Muscle of leg (tissue), 16 donors: ENCODE measurements at places on chromosomes 2 and 18. TPM values are rescaled to one million over a fixed set of nuclear protein-coding genes. Genes with fewer than 3 reads are reported as not detected.

- peak; percentile 94 for DNase-seq
Measured at GRCh38 chr18:3447068-3447894, 2.7 kb upstream of the TGIF1 start.

DNA sequence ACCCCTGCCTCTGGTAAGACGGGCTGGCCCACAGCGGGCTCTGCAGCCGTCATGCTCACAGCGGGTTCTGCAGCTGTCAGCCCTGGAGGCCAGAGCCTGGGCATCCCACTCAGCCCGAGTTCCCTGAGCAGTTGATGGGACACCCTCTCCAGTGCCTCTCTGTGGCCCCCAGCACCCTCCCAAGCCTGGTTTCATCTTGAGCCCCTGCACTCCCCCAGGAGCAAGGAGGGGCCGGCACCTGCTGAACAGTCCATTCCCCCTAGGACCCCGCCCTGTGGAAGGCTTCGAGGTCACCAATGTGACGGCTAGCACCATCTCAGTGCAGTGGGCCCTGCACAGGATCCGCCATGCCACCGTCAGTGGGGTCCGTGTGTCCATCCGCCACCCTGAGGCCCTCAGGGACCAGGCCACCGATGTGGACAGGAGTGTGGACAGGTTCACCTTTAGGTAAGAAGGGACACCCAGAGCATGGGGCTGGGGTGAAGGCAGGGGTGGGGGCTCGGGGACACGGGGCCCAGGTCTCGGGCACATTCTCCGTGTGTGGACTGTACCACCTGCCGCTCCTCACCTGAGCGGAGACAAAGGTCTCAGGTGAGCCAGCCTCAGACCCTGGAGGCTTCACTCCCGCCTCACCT is 34.5 kb downstream of the MTERF4 start:
- DNase-seq = no peak

GRCh38 chr18:36250827-36251226 is 46.7 kb upstream of the FHOD3 start:
- no peak for DNase-seq

GRCh38 chr2:21972586-21972985 is 848.8 kb downstream of the TDRD15 start:
- DNase-seq = no peak

DNA sequence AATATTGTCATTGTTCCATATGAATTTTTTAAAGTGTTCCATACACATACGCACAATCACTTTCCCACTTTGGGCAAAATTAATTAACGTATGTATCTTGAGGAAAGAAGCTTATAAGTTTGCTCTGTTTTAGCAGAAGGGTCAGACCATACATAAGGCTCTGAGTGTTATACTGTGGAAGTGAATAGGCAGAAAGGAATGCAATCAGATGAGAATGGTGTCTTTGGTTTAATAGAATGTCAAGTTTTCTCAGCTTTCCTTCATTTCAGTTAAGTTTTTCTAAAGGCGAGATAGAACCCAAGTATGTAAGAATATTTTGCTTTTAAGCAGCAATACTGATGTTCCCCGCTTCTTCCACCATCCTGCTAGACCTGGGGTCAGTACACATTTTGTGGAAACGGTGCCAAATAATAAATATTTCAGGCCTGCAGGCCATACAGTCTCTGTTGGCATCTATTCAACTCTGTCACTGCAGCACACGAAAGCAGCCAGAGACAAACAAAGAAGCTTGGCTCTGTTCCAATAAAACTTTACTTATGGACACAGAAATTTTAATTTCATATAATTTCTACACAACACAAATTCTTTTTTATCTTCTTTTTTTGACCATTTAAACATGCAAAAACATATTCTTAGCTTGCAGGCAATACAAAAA is 100.6 kb downstream of the UPP2 start:
- DNase-seq = peak; percentile 66

- no peak for DNase-seq
Measured at GRCh38 chr2:182132605-182133004, 147.0 kb downstream of the PPP1R1C start.

DNA sequence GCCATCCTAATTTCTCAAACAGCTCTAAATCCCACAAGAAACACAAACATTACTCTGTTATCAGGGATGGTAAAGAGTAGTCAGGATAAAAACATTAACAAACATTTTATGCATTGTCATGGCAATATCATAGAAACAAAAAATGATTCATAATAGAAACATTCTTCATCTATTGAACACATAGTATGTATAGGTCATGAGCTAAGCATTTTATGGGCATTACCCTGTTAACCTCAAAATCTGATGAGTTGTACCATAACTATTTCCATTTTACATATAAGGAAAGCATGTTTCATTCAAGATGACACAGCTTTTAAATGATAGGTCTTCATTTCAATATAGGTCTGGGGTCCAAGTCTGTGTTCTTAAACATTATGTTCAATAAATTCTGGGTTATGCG is 344.9 kb downstream of the RND3 start:
- DNase-seq = no peak

DNA sequence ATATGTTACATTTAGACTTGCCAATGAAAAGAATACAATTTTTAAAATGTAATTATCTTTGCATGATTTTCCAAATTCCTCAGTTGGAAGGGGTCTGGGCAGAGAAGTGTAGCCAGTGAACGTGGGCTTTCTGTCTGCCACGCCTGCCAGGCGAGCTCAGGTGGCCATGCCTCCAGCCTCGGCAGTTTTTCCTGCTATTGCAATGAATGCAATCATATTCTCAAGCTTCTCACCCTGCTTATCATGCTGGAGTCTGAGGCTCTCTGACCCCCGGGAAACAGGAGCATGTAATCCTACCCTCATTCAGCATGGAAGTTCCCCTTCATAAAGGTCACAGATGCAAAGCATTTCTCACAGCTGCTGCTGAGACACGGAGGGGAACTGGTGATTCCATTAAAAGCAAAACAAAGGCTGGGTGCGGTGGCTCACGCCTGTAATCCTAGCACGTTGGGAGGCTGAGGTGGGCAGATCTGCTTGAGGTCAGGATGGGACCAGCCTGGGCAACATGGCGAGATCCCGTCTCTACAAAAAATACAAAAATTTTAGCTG is 154.8 kb downstream of the MBP start:
- peak; percentile 55 for DNase-seq

DNA sequence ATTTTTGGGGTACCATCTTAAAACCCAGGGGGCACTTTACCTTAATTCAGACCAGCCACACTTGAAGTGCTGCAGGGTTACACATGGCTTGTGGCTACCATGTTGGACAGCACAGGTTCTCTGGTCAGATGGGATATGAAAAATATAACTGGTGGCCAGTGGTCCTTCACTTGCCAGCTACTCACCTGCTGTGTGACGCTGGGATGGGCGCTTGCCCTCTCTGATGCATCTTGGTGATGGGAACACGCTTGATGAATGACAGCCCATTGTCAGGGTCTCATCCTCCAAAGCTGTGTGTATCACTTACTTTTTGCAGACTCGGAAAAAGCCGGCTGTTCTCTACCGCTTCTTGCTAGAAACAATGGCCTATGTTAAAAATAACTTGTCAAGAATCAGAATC is 22.5 kb downstream of the HJURP start:
- no peak for DNase-seq

- no peak for DNase-seq
Measured at GRCh38 chr18:12652861-12653401, 5.0 kb downstream of the SPIRE1 start.

DNA sequence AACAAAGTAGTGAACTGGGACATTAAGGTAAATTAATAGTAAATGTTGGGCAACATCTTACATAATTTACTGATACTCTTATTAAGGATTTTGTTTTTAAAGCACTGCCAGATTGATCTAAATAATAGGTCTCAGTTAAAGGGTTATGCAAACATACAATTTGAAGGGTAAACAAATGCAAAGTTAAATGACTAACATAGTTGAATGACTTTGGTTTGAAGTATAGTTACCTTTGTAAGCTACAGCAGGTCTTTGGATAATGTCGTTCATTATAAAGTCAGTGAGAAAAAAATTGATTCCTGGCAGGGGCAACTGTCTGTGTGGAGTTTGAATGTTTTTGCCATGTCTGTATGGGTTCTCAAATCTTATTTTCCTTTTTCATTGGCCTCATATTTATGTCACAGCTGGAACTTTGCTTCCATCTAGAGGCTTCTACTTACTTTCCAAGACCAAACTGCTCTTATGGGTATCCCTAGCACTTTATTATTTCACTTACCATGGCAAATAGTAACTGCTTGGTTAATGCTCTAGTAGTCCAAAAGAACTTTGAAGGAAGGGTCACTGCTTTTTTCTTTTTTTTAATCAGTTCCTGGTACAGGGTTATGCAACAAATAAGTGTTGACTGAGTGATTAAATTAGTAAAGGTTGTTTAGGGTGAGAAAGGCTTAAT is 107.8 kb downstream of the NBEAL1 start:
- DNase-seq = peak; percentile 60

DNA sequence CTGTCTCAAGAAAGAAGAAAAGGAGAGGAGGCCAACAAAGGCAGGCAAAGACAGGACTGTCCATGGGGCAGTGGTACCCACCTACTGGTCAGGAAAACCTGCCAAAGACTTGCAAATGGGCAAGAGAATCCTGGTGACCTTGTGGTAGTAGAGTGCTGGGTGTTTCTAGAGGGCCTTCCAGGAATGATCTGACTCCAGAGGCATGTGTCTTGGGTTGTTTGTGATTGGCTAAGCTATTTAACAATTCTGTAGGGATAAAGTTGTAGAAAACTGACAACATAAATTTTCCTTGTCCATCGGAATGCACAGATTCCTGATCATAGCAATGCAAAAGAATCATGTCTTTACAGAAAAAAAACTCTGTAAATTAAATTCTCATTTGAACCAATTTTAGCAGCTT is 68.5 kb upstream of the ZNF532 start:
- peak; percentile 26 for DNase-seq

DNA sequence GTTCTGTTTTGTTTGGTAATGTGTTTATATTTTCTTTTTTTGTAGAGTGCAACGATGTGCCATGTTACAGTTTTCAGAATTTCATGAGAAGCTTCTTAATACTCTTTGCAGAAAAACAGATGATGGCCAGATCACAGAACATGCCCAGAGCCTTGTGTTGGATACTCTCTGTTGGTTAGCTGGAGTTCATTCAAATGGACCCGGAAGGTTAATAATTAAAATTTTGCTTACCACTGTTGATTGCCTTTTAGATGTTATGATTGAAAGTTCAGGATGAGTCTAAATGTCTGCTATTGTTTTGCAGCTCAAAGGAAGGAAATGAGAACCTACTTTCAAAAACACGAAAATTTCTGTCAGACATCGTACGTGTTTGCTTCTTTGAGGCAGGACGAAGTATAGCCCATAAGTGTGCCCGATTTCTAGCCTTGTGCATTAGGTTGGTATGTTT is 85.2 kb downstream of the BIRC6 start:
- DNase-seq = no peak

DNA sequence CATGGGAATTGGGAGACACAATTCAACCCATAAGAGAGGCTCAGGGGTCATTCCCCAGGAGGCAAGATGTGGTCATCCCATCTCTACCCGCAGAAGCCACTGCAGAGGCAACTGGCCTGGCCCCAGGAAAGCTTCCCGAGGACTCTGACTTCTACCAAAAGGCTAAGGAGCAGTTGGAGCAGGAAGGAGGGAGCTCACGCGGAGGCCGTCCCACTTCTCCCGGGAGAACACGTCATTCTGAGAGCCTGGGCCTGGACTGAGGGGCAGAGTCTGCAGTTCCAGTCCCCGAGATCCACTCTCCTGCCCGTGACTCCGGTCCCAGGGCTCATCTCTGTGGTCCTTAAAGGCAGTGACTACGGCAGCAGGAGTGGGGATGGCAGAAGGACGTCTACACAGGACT is 69.0 kb upstream of the TAF1B start:
- DNase-seq = no peak

DNA sequence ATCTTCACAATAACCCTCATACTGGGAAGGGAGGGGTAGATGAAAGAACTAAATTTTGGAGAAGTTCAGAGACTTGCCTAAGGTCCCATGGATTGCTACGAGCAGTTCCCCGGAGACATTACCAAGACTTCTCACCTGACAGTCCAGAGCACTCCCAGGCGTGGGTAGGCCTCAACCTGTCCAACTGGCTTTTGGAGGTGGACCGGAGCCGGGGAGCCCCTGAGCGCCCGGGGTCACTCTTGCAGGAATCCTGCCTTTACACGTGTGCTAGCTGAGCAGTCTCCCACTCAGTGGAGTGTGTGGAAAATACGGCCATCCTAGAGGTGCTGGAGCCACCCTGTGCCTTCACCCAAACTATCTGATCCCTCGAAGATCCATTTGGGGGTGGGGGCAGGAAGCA is 8.0 kb downstream of the POMC start:
- no peak for DNase-seq

DNA sequence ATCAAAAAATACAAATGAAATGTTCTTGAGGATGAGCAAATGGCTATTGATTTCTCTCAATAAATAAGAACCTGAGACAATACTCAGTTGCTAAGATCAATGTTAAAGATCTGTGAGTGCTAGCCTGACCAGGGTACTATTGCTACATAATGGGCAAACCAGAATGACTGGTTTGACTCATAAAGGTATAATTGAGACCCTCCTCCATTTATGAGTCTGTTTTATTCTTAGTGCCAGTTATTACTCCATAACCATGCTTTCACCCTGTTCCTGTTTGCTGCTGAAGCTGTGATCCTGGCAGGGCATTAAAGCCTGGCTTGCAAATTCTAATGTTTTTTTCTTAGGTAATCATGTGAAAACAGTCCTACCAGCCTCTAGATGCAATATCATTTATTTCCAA is 56.6 kb upstream of the PPM1B start:
- DNase-seq = no peak

GRCh38 chr18:75784390-75784789 is 356.9 kb upstream of the SMIM21 start:
- DNase-seq = peak; percentile 75

DNA sequence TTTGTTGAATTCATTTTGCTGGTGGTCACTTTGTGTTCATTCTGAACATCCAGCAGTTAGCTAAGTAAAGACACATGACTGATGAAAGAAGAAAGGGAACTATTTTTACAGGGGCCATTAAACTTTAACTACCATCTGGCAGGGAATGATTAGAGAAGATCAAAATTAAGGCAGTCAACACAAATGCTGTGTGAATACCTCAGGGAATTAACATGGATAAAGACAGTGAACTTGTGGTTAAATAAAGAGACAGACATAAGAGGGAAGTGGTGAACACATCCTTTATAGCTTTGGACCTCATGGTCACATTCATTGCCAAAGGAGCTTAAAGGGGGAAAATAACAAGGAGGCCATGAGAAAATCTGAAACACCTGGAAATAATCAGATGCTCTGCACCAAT is 52.6 kb upstream of the ATP5MC3 start:
- DNase-seq = peak; percentile 37

- DNase-seq = no peak
Measured at GRCh38 chr2:25337891-25338290, 3.8 kb downstream of the DNMT3A start.

- DNase-seq = no peak
Measured at GRCh38 chr18:70068981-70069380, 121.3 kb upstream of the CD226 start.

EFEMP1 gene
- polyA plus RNA-seq = 24.9 TPM

DSG3 gene
- polyA plus RNA-seq = not detected

RIT2 gene
- not detected for polyA plus RNA-seq

SATB2 gene
- polyA plus RNA-seq = 3.3 TPM

EVA1A gene
- polyA plus RNA-seq = 8.5 TPM

MSGN1 gene
- polyA plus RNA-seq = 0.35 TPM

RNF144A gene
- 21.5 TPM for polyA plus RNA-seq

CFAP210 gene
- polyA plus RNA-seq = 0.14 TPM

MBP gene
- polyA plus RNA-seq = 9.1 TPM
